Large intestine (tissue), 12 donors: ENCODE measurements at places on chromosomes 16 and 17. TPM values are rescaled to one million over a fixed set of nuclear protein-coding genes. Genes with fewer than 3 reads are reported as not detected.

Gene CHST6
- polyA plus RNA-seq = 3.3 TPM

Gene PRSS36
- polyA plus RNA-seq = 2.0 TPM

Gene ZP2
- polyA plus RNA-seq = 0.27 TPM

Gene VMO1
- 2.1 TPM for polyA plus RNA-seq

Gene ZNF385C
- polyA plus RNA-seq = 1.4 TPM

Gene CCDC154
- 2.9 TPM for polyA plus RNA-seq

Gene SLC12A3
- polyA plus RNA-seq = 0.21 TPM

DNA sequence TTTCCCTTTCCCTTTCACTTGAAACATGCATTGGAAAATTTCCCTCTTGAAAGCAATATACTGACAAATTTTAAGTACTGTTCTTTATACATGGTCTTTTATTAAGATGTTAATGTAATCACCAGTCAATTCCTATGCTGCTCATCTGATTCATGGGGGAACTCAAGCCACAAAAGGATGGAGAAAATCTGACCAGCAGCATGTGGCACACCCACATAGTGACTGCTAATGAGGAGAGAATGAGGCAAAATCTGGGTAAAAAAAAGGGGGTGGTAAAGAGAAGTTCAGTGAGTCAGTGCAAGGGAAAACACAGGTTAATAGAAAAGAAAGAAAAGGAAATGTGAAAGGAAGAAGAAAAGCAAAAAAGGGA lies 11.3 kb downstream of the RFFL start:
- no peaks in the 10 kb centered on the region for H3K36me3 ChIP-seq
- no peaks in the 10 kb centered on the region for H3K27me3 ChIP-seq
- DNase-seq = no peak
- H3K27ac ChIP-seq = peak overlapping the region; percentile 92

GRCh38 chr17:59669944-59670343 lies 37.3 kb downstream of the PTRH2 start:
- H3K27ac ChIP-seq = no peak overlapping the region
- no peak for DNase-seq
- H3K4me1 ChIP-seq = peaks cover 10% of the 10 kb centered on the region

- H3K4me1 ChIP-seq = no peaks in the 10 kb centered on the region
- H3K4me3 ChIP-seq = no peak overlapping the region
- no peak overlapping the region for H3K27ac ChIP-seq
- no peaks in the 10 kb centered on the region for H3K27me3 ChIP-seq
- no peak for DNase-seq
- no peaks in the 10 kb centered on the region for H3K36me3 ChIP-seq
Observed at GRCh38 chr16:58859958-58860669, 126.0 kb upstream of the GOT2 start.

GRCh38 chr17:80097127-80097621 lies 4.2 kb upstream of the GAA start:
- no peak overlapping the region for H3K4me3 ChIP-seq
- H3K27me3 ChIP-seq = no peaks in the 10 kb centered on the region
- H3K27ac ChIP-seq = no peak overlapping the region
- DNase-seq = no peak

- H3K4me3 ChIP-seq = no peak overlapping the region
- no peaks in the 10 kb centered on the region for H3K4me1 ChIP-seq
- no peak for DNase-seq
- H3K27me3 ChIP-seq = no peaks in the 10 kb centered on the region
- H3K36me3 ChIP-seq = no peaks in the 10 kb centered on the region
Observed at GRCh38 chr17:69609473-69610305, 195.2 kb downstream of the MAP2K6 start.

DNA sequence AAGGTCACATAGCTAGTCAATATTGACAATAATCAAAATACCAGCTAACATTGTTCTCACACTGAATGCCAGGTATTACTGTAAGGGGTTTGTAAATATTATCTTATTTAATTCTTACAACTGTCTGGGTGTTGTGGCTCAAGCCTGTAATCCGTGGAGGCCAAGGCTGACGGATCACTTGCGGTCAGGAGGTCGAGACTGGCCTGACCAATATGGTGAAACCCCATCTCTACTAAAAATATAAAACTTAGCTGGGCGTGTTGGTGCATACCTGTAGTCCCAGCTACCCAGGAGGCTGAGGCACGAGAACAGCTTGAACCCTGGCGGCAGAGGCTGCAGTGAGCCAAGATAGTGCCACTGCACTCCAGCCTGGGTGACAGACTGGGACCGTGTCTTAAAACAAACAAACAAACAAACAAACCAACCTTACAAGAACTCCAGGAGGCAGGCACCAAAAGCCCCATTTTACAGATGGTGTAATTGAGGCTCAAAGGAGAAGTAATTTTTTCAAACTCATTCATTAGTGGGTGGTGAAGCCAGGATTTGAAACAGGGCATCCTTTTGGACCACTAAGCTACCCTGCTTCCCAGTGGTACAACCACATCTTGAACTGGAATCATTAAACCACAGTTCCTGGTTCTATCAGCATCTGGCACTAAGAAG lies 104.3 kb downstream of the XYLT1 start:
- H3K4me1 ChIP-seq = peaks cover 20% of the 10 kb centered on the region
- H3K36me3 ChIP-seq = no peaks in the 10 kb centered on the region
- DNase-seq = no peak
- no peak overlapping the region for H3K27ac ChIP-seq
- no peak overlapping the region for H3K4me3 ChIP-seq
- H3K27me3 ChIP-seq = no peaks in the 10 kb centered on the region

DNA sequence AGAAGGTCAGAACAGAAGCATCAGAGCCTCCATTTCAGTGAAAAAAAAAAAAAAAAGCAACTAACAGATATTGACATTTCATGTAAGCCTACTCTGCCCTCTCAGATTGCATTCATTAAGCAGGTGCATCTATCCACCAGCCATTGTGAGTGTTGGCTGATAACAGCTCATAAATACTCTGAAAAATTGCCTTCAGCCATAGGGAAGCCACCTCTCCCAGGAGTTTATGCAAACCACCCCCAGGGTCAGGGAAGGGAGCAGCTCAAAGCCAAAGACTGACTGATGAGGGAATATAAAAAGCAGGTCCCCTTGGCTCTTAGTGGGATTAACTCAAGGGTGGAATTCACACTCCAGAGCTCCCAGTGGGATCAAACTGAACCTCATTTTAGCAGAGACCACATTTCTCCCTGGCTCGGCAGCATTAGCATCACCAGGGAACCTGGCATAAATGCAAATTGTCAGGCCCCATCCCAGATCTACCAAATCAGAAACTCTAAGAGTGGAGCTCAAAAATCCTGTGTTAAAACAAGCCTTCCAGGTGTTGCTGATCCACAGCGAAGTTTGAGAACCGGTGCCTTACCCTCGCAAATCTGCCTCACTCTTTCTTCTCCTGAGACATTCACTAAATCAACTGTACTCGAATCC lies 14.2 kb downstream of the APOH start:
- no peaks in the 10 kb centered on the region for H3K27me3 ChIP-seq
- peak; percentile 32 for DNase-seq
- H3K36me3 ChIP-seq = no peaks in the 10 kb centered on the region
- H3K27ac ChIP-seq = no peak overlapping the region

GRCh38 chr17:56000411-56000810 lies 152.9 kb upstream of the ANKFN1 start:
- H3K4me3 ChIP-seq = no peak overlapping the region
- H3K27me3 ChIP-seq = no peaks in the 10 kb centered on the region
- no peaks in the 10 kb centered on the region for H3K36me3 ChIP-seq
- no peaks in the 10 kb centered on the region for H3K4me1 ChIP-seq

DNA sequence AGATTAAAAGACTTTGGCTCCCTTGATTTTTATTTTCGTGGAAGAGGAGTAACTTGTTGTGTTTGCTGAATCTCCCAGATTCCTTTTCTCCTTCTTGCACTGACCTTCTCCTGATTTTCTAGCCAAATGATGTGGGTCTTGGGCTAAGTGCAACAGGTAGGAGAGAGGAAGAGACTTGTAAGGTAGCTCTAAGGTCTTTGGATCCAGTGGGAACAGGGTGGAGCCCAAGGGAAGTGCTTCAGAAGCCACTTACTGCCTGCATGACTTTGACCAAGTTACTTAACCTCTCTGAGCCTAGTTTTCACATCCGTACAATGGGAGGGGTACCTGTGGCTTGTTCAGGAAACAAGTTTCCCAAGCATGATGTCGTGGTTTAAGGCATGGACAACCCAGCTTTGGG lies 111.3 kb upstream of the IRX3 start:
- no peaks in the 10 kb centered on the region for H3K27me3 ChIP-seq
- no peak overlapping the region for H3K27ac ChIP-seq
- no peaks in the 10 kb centered on the region for H3K36me3 ChIP-seq
- no peaks in the 10 kb centered on the region for H3K4me1 ChIP-seq
- DNase-seq = no peak

GRCh38 chr16:63714876-63715275 lies 1407.0 kb downstream of the CDH11 start:
- no peaks in the 10 kb centered on the region for H3K4me1 ChIP-seq
- no peak overlapping the region for H3K4me3 ChIP-seq
- no peaks in the 10 kb centered on the region for H3K36me3 ChIP-seq

GRCh38 chr16:76370344-76370743 lies 93.1 kb downstream of the CNTNAP4 start:
- H3K4me3 ChIP-seq = no peak overlapping the region
- no peak for DNase-seq
- H3K4me1 ChIP-seq = no peaks in the 10 kb centered on the region

DNA sequence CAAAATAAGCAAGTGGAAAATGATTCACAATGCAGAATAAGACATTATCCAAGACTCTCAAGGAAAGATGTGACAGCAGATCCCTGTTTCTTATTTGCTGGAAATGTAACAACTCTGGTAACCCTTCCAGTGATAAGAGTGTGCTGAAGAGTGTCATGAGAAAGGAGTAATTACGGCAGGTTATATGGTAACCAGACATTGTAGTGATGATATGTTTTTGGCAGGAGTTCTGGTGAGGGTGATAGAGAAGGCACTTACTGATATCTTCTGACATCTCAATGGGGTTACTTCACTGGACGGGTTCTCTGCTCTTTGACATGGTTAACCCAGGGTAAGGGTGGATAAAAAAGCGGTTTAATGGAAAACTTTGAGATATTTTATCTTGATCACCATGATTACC lies 1270.9 kb downstream of the CDH11 start:
- H3K36me3 ChIP-seq = no peaks in the 10 kb centered on the region
- no peak overlapping the region for H3K4me3 ChIP-seq
- H3K4me1 ChIP-seq = no peaks in the 10 kb centered on the region
- no peak for DNase-seq
- H3K27ac ChIP-seq = no peak overlapping the region

GRCh38 chr16:87636050-87636684 lies 33.9 kb downstream of the JPH3 start:
- H3K27ac ChIP-seq = no peak overlapping the region
- peaks cover 11% of the 10 kb centered on the region for H3K4me1 ChIP-seq
- H3K4me3 ChIP-seq = no peak overlapping the region
- DNase-seq = peak; percentile 51

DNA sequence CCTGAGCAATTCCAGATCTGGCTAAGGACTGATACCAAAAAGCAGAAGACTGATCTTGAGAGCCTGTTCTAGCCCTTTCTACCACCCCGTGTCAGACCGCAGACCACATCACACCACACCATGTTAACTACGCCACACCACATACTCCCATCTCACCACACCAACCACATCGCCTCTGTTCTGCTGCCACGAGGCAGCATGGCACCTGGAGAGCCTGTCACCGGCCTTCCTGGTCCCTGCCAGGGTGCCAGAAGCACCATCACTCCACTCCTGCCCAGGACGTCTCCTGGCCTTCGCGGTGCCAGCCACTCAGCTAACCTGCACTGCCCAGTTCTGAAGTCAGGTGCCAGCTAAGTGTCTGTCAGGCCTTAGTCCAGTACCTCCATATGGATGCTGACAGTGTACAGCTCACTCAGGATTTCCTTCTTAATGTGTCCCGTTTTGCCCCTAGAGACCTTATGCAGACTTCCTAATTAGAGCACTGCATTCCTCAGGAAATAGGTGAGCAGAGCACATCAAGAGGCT lies 37.2 kb upstream of the BCAR1 start:
- H3K4me3 ChIP-seq = no peak overlapping the region
- H3K27ac ChIP-seq = no peak overlapping the region
- peaks cover 42% of the 10 kb centered on the region for H3K36me3 ChIP-seq
- H3K4me1 ChIP-seq = no peaks in the 10 kb centered on the region

DNA sequence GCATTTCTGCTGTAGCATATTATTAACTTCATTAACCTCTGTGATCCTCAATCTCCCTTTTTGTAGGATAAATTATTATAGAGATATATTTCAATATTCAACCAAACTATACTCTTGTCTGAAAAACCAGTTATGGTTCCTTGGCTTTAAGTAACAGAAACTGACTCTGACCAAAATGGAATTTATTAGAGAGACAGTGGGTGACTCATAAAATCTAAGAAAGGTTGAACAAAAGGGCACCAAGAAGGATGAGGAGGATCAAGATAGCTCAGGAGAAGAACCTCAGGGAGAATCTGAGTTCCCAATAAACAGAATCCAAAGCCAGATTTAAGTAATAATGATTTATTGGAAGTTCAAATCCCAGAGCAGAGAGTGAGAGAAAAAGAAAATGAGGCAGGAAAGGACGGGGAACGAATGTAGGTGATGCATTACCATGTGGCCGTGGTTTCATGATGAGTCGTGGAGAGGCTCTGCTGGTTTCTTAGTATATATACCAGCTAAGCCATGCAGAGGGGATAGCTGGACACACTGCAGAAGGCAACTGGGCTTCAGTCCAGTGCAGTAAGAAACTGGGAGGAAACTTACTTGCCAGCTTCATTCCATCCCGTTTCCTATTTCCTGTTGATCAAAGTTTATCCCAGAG lies 151.5 kb upstream of the GOT2 start:
- no peaks in the 10 kb centered on the region for H3K27me3 ChIP-seq
- no peaks in the 10 kb centered on the region for H3K36me3 ChIP-seq
- no peaks in the 10 kb centered on the region for H3K4me1 ChIP-seq

DNA sequence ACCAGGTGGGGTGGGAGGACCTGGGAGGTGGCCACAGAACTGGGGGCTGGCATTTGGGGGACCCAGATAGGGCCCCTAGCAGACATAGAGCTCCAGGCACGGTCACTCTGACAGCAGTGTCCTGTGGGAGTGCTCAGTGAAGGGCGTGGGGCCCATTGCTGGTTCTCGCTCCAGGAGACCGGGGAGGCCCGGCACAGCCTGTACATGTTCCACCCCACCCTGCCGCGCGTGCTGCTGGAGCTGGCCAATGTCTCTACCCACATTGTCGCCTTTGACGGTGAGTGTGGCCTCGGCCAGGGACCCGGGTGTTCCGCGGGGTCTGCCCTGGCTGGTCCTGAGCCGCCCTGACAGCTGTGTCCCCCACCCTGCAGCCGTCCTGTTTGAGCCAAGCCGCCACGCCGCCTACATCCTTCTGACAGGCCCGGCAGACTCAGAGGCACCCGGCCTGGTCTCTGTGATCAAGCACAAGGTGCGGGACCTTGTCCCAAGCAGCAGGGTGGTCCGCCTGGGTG lies 11.2 kb downstream of the RGS11 start:
- no peak overlapping the region for H3K27ac ChIP-seq
- DNase-seq = no peak
- H3K4me3 ChIP-seq = no peak overlapping the region
- H3K27me3 ChIP-seq = no peaks in the 10 kb centered on the region

- no peaks in the 10 kb centered on the region for H3K4me1 ChIP-seq
- H3K4me3 ChIP-seq = no peak overlapping the region
- no peaks in the 10 kb centered on the region for H3K27me3 ChIP-seq
- H3K27ac ChIP-seq = no peak overlapping the region
- no peaks in the 10 kb centered on the region for H3K36me3 ChIP-seq
Observed at GRCh38 chr17:69950701-69951418, 124.2 kb upstream of the KCNJ16 start.
